ENCODE measurements at places on chromosomes 7 and 10.

DNA sequence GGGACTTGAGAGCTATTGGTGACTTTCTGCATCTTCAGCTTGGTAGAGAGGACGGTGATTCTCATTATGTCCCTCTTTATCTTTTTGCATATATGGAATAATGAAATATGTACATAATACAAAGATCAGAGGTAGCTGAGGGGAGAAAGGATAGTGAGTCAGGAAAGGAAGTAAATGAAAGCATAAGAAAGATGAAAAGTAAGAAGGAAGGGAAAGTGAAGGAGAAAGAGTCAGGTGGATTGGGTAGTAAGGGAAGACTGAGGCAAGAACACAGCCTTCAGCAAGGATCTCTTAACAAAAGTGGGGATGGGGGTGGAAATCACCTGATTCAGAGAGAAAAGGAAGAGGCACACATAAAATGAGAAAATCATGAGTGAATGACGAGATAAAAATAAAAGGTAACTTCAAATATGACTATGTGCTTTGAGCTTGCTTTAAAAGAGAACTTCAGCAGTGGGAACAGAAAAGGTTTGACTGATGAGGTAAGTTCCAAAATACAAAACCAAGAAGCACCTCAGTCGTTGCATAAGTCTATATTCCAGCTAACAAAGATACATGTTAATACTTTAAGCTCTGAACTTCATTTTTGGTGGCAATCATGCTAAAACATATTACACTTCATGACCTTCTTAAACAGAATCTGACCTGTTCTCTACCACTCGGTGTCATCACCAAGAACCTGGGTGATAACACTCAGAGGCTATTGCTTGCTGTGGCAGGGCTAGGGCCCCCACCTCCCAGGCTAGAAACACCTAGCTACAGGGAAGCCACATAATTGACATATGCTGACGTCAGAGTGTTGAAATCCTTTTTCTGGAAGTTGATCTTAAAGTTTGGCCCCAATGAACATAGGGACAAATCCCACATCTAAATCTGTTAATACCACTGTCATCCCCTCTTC, 32.9 kb downstream of the NRCAM start:
- no peak for DNase-seq

GRCh38 chr10:81696609-81697388, 178.2 kb upstream of the NRG3 start:
- DNase-seq, result no peak

GRCh38 chr7:33774762-33775523, 130.4 kb upstream of the BMPER start:
- no peak for DNase-seq

GRCh38 chr7:23357190-23358093, 58.3 kb downstream of the MALSU1 start:
- DNase-seq, result no peak

GRCh38 chr7:85520175-85520574, 333.3 kb upstream of the SEMA3D start:
- no peak for DNase-seq

Measured in activated naive CD4-positive, alpha-beta T cell (primary cell).